ENCODE measurements at places on chromosomes 13 and 19.

DNA sequence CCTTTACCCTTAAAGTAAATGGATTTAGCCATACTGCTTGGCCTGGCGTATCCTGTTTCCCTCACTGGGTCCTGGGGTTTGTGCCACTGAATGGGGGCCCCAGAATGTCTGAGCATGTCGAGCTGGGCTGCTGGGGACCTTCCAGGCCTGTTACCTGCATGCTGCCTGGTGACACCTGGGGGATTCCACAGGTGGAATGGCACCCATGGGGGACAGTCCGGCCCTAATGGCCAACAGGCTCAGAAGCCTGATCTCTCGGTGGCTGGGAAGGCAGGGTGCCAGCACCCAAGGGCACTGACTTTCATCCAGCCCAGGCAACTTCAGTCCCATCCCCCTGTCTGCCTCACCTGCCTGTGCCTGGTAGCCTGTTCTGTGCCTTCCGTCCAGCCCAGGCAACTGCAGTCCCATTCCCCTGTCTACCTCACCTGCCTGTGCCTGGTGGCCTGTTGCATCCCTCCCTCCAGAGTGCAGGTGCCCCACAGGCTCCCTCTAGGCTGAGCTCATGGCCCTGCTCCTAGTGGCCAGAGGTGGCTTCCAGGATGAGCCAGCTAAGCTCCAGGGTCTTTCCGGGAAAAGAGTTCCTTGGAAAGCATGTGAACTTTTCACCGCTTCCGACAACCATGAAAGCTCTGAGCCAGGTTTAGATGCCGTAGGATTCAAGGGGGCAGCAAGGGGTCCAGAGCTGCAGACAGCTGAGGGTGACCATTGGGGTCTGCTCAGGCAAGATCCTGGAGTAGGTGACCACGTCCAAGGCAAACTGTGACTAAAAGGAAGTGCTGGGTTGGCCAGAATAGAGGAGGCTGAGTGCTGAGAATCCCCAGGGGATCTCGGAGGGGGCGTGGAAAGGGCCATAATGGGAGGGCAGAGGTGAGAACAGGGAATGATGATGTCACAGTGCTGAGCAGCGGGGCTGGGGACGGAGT, 30.3 kb upstream of the ZNF492 start:
- DNase-seq = no peak

DNA sequence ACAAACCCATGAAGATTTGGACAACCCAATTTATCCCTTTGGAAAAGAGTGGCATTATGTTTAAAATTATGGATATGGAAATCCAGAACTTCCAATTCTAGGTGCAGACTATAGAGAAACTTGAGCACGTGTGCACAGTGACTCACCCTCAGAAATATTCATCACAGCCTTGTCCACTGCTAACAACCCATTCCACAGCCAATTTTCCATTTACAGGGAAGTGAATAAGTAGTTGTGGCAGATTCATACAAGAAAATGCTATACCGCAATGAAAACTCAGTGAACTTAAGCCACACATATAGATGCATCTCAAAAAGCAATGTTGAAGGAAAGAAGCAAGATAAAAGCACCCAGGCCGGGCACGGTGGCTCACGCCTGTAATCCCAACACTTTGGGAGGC, 133.3 kb downstream of the USP12 start:
- DNase-seq = no peak

DNA sequence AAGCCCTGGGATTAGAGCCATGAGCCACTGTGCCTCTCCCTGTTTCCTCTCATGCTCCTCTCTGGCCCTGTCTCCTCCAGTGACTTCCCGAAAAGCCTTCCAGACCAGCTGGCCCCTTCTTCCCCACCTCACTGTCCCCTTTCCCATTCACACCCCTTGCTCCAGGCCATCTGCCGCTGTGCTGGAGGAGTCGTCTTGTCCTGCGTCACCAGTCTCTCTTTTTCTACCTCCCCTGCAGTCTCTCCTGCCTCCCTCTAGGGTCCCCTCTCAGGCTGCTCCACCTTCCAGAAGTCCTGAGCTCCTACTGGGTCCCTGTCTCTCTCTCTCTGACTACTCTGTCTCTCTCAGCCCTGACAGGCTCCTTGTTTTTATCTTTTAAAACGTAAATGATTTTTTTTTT, 5.3 kb upstream of the FFAR1 start:
- peak; percentile 49 for DNase-seq

DNA sequence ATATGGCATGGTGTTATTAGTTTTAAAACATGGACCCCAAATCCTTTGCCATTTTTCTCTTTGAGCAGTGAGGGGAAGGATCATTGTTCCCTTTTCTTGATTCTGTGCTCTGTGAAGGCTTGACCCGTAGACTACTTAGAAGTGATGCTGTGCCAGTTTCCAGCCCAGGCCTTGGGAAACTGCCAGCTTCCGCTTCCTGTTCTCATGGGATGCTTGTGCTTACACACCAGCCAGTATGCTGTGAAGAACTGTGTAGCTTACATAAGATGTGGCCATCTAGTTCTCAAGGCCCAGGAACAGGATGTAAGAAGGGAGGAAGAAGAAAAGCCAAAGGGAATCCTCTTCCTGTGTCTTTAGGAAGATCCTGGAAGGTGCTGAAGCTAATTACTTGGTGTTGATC, 180.9 kb downstream of the PCCA start:
- no peak for DNase-seq

- no peak for DNase-seq
Measured at GRCh38 chr13:61830475-61830874, 414.8 kb upstream of the PCDH20 start.

- peak; percentile 67 for DNase-seq
Measured at GRCh38 chr19:54029930-54030490, 33.7 kb downstream of the VSTM1 start.

DNA sequence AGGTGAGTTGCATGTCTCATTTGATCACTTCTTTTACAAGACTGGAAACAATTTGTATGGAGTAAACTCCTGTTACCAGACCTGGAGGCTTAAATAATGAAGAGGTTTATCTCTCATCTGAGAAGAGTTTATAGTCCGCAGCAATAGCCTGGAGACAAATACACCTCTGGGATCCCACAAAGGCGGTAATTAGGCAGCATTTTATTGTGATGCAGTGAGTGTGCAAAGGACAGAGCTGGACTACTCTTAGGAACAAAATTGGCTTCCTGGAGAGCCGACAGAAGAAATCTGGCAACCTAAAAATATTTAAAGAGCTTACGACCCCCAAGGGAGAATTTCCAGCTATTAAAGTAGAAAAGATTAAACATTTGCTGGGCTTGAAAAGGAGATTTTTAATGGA, 11.8 kb upstream of the KATNAL1 start:
- no peak for DNase-seq

DNA sequence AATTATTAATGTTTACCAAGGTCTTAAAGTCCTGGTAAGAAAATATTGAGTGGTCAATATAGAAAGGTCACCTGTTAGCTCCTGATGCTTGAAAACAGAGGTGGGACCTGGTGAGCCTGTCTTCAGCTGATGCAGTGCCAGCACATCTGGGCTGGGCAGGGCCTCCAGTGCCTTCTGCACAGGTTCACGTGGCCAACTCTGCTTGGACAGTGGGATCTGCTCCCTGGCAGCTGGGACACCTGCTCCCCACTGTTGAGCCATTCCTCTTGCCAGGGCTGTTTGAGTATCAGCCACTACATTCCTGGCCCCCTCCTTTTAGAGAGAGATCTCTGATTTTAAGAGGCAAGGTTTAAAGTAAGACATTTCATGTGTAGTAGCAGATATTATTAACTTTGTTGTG, 135.0 kb downstream of the TM9SF2 start:
- no peak for DNase-seq

DNA sequence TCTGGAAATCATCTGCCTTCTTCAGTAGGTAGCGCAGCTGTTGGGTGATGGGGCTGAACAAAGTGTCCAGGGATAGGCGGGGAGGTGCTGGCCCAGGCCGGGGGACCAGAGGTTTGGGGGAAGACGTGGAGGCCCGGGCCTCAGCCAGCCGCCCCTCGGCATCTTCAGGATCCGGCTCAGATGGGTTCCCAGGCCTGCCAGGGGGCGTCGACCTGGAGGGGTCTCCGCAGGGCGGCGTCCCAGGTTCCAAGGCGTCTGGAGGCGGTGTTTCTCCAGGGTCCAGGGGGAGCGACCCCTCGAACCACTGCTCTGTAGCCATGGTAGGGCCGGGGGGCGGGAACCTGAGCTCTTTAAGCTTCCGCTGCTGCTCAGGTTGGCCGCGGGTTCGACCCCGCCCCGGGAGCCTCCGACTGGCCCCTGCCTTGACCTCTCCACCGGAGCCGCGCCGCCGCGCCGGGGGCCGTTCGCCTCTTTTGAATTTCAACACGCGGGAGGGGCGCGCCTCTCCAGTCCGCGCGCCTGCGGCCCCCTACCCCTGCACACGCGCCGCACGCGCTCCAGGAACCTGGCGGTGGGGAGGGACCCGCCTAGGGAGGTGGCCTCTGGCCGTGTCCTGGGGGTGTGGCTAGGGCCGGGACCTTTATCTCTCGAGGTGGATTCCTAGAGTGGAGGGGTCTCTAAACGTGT, at the start of gene C19orf67:
TSS of gene C19orf67 (minus strand) at position 475 of the 687 bp plus-strand sequence. CDS start at position 319, 156 bp downstream.
- DNase-seq = no peak

GRCh38 chr13:26476111-26476781, 81.2 kb upstream of the WASF3 start:
- DNase-seq = no peak

DNA sequence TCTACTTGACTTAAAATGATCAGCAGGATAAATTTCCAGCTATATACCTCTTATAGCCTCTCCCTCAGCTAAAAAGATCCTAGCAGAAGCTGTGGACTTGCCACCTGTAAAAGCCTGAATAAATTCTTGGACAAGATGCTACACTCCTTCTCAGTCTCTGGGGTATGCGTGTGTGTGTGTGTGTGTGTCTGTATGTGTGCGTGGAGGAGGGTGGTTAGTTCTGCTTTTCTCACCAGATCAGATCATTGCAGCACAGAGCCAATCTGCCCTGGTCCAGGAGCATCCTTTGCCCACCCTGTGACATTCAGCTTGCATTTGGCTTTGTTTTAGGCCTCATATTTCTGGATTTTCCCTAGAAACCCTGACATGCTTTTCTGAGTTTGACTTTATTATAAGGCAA, 438.3 kb downstream of the RFC3 start:
- no peak for DNase-seq

DNA sequence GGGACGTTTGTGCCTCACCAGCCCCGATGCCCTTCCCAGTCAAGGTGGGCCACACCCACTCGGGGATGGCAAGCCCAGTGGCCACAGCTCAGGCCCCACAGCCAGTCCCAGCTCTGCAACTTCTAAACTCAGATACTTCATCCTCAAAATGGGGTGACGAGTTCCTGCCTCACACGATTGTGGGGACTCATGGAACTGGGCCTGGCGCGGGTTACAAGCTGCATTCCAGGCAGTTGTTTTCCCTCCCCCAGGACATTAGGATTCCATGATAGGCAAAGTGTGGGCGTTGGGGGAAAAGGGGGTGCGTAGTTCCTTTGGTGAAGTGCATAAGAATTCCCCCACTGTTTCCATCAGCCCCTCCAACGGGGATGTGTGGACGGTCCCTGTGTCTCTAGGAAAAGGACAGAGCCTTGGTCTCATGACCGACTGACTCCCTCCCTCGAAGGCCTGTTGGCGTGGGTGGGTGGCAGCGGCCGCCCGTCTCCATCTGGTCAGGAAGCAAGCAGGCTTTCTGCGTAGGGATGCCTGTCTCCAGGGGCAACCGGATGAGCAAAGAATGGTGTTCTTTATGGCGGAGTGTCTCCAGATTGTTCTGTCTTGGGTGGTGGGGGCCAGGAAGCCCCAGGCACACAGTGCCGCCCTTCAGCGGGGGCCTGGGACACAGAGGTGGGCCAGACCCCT, 21.1 kb upstream of the NPAS1 start:
- DNase-seq = no peak

Measured in NCI-H2227 treated with DMSO at 0.1 percent for 48 hours (cell line).